Fibroblast of skin of left biceps (primary cell): ENCODE measurements at places on chromosomes 7 and 10.

DNA sequence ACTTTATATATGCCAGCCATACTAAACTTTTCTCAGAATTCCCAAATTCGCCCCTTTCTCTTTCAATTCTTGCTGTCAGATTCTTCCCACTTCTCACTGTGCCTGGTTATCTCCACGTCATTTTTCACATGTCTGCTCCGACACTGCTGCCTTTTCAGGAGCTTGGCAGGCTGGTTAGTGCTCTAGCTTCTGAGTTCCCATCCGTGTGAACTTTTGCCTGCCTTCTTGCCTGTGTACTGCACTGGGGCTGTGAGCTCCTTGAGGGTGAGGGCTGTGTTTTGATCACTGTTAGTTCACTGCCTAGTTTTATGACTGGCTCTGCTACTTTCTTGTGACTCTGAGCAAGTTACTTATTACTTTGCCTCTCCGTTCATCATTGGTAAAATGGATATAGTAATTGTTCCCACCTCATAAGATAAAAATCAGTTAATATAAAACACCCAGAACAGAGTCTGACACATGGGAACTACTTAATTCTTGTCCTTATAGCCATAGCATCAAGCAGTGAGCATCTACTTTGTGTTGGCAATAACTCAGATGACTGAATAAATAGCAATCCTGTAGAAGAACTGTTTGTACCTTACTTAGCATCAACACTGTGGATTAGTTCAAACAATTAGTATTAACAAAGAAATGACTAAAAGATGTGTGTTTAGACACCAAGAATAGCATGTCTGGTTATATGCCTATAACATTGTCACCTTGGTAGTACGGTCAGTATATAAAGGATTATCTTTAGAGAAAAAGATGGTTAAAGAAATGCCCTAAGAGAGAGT is 5.5 kb downstream of the GSTO1 start:
- DNase-seq, result no peak

DNA sequence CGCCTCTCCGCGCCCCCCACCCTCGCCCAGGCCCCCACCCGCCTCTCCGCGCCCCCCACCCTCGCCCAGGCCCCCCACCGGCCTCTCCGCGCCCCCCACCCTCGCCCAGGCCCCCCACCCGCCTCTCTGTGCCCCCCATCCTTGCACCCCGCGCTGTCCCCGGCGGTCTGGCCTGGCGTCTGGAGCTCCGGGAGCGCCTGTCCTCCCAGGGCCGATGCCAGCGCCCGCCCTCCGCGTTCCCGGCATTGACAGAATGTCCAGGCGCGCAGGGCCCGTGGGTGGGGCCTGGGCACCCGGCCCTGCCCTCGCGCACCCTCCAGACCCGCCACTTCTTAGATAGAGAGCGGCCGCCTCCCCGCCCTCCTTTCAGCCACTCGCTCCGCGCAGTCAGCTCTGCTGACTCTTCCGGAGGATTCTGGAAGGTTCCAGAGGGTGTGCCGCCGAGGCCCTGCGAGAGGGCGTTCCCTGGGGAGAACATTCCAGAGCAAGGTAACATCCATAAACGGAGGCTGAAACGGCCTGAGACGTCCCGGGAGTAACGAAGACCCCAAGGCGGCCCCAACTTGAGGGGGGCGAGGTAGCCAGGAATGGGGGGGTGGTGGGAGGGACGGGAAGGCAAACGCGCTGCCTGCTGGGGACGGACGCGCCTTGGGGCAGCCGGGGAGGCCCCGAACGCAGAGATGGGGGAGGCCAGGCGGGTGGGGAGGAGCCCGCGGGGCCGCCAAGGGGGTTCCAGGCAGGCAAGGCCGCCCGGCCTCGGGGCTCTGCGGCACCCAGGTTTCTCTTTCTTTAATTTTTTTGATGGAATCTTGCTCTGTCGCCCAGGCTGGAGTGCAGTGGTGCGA is 117.8 kb downstream of the DYNC2I1 start:
- no peak for DNase-seq

GRCh38 chr7:127769696-127770400 is 117.9 kb downstream of the SND1 start:
- DNase-seq, result no peak

GRCh38 chr10:127318396-127318795 is 122.0 kb upstream of the INSYN2A start:
- no peak for DNase-seq

- no peak for DNase-seq
Observed at GRCh38 chr7:41573015-41573414, 129.9 kb downstream of the INHBA start.

DNA sequence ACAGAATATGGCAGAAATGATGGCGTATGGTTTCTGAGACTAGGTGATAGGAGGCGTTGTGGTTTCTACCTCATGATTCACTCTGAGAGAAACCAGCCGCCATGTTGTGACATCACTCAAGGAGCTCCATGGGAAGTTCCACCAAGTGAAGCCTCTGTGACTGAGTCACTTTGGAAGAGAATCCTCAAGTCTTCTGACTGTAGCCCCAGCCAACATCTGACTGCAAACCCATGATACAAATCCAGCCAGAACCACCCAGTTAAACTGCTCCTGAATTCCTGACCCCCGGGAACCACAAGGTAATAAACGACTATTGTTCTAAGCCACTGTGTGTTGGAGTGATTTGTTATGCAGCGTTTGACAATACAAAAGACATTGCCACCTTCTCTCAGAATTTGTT is 91.1 kb upstream of the CARD11 start:
- DNase-seq, result no peak

DNA sequence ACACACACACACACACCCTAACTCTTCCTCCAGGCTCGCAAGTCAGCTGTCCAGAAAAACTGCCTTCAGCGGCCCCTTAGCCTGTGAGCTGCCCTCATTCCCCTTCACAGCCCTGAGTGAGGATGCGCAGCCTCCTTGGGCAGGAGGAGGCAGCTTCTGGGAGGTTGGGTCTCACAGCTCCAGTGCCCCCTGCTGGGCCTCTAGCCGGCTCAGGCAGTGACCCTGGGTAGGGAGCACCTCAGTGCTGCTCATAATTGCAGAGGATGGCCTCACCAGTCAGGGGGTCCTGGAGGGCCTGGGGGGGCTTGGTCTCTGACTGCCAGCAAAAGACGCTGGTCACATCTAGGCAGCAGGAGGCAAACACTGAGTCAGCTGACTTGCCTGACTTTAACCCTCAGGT is 43.7 kb downstream of the ZNF273 start:
- no peak for DNase-seq

DNA sequence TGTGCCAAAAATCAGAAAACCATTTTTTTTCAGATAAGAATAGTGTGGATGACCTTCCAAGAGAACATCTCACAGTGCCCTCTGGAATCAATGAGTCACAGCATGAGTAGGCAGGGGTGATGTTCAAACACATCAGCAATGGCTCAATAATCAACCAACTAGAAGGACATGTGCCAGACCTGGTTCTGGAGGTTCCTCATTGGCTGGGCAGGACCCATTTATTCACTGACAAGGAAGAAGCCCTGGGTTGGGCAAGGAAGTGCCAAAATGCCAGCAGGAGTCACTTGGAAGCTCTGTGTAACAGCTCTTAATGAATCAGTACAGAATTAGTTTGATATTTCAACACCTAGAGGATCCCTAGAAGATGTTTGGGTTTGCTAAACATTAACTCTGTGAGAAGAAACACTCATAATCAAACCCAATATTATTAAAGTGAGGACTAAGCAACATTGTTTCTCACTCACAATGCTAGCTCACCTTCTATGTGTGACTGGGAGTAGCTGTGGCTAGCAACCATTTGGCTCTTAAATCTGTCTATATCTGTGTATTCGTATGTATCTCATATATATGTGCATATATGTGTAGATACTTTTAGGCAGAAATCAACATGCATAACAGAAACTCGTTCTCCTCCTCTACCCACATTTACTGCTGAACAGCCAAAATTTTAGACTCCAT is 72.3 kb upstream of the APBB1IP start:
- no peak for DNase-seq

DNA sequence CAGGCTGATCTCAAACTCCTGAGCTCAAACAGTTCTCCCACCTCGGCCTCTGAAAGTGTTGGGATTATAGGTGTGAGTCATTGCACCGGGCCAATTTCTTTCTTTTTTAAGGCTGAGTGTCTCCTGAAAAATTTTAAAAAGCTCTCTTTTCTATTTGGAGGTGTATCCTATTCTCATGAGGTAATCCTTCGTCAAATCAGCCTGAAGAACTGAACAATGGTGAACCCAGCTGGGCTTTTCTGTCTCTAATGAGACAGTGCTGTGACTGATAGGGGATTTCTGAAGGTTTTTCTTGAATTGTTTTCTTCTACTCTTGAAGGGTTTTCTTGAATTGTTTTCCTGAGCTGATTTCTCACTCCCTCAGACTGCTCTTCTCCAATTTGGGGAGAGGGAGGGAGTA is 30.9 kb upstream of the CALU start:
- no peak for DNase-seq

DNA sequence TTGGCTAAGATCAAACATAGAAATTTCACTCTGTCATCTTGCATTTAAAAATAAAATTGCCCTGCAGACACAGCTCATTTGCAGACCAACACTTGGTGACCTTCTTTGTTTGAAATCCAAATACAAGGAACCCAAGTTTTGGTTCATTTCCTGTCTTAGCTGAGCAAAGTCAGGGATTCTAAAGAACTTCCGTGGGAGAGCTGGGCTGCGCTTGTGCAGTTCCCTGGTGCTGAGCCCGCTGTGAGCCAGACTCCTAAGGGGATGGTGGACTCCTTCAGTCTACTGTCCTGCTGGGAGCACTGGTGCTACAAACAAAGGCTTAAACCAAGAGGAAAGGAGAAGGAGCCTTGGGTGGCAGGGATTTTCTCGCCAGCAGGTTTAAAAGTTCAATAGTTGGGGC is 60.0 kb downstream of the MYOF start:
- no peak for DNase-seq

GRCh38 chr10:70740406-70741288 is 44.5 kb downstream of the TBATA start:
- no peak for DNase-seq

GRCh38 chr7:27459021-27459730 is 203.5 kb downstream of the HIBADH start:
- no peak for DNase-seq

GRCh38 chr7:17071866-17072265 is 190.1 kb upstream of the AGR3 start:
- DNase-seq, result no peak

DNA sequence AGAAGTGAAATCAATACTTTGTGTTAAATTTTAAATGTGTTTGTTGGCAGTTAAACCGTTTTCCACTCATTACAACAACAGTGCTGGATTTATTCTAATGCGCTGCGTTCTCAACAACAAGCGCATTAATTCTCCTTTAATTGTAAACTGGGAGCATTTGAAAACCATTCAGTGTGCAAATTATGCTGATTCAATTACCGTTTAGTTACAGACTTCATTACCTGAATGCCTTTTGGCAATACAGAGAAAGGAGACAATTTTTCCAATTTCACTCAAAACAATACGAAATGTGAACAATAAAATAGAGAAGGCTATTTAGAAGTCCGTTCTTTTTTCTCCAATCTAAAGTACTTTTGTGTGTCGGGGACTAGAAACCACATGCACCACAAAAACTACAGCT is 4.2 kb downstream of the NXPH1 start:
- DNase-seq, result no peak

DNA sequence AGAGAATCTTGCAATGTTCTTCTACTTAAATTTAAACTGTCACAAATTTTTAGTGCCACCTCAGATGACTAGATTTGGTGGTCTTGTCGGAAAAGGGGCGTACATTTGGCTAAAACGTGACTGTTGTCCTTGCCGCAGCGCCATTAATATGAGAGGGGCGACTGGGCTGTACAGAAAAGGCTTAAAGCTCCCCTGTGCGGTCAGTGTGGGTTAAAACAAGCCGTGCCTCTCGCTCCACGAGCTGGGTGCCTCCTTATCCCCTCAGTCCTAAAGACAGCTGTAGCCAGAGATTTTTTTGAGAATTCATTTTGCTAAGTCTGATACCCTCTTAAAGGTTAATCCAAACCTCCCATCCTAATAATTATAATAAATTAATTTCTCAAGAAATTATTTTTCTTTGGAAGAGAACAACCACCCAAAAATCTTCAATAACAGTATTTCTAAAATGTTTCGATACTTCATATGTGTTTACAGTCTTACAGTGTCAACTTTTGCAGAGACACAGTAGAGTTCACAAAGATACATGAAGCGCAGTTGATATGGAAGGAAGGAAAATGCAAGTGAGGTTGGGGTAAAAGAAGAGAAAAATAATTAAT is 68.6 kb downstream of the C7orf25 start:
- no peak for DNase-seq

- no peak for DNase-seq
Observed at GRCh38 chr7:156834462-156834861, 58.5 kb downstream of the LMBR1 start.

- DNase-seq, result no peak
Observed at GRCh38 chr7:91089382-91089963, 174.8 kb upstream of the FZD1 start.

DNA sequence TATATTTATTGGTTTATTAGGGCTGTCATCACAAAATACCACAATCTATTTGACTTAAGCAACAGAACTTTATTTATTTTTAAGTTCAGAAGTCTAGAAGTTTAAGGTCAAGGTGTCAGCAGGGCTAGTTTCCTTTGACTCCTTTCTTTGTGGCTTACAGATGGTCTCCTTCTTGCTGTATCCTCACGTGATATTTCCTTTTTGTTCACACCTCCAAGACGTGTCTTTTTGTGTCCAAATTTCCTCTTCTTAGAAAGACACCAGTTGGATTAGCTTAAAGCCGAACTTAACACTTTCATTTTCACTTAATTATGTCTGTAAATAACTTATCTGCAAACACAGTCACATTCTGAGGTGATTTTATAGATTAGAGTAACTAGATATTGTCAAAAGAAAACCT is 631.4 kb upstream of the POT1 start:
- no peak for DNase-seq

- no peak for DNase-seq
Observed at GRCh38 chr7:102272075-102272916, 14.4 kb upstream of the SH2B2 start.

- no peak for DNase-seq
Observed at GRCh38 chr10:112672706-112673105, 225.7 kb downstream of the VTI1A start.

DNA sequence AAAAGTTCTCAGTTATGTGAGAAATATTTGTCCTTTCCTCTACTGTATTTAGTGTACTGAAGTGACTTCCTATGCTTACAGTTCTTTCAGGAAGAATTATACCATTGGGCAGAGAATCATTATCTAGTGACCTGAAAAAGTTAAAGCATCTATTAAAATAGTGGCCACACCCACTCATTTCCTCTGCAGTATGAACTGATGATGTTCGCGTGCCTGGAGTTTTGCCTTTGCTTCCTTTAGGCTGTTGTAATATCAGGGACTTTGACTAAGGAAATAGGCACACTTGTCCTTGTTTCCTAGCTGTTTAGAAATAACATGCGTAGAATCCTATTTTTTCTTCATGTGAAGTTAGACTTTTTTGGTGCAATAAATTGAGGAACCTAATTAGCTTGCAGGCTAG is 100.7 kb downstream of the ZMYND11 start:
- no peak for DNase-seq
